Activated CD4-positive, alpha-beta T cell treated with anti-CD3 and anti-CD28 coated beads, Interleukin-2, amount 50 U/mL, for 16 hours (primary cell): ENCODE measurements at places on chromosomes 11 and 22.

GRCh38 chr11:105219269-105219668 lies 79.7 kb upstream of the CARD18 start:
- DNase-seq = no peak

DNA sequence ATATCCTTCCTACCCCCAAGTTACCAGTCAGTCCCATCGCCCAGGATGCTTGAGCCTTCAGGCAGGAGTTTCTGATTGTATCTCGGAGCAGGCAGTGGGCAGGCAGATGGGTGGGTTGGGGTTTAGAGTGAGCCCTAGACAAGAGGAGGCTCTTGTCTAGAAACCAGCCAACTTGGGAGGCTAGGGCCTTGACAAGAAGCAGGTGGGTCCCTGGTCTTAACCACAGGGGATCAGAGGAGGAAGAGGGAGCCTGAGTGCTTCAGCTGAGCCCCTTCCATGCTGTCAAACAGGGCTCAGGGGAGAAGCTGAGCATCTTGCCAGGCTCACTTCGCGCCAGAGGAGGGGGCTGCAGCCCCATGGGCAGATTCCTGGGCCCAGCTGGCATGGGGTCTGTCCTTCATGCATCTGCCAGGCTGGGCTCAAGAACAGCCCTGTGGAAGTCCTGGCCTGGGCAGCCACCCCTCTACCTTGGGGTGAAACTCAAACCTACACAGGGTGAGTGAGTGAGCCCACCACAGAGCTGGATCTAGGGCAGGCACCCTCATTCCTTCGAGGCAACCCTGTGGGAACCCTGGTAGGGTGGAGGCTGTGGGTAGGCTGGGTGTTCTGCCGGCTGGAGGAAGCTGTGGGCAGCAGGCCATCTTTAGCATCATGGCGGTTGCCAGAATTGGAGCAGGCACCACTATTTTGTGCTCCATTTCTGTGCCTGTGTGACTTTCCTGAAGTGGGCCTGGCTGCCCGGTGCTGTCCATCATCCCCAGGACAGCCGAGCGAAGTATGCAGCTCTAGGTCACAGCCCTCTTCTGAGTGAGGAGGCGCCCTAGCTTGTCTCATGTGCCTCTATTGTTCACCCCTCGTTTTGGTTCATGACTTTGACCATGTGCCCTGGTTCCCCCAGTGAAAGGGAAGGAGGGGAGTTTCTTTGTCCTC lies 108.1 kb downstream of the MORC2 start:
- DNase-seq = no peak

DNA sequence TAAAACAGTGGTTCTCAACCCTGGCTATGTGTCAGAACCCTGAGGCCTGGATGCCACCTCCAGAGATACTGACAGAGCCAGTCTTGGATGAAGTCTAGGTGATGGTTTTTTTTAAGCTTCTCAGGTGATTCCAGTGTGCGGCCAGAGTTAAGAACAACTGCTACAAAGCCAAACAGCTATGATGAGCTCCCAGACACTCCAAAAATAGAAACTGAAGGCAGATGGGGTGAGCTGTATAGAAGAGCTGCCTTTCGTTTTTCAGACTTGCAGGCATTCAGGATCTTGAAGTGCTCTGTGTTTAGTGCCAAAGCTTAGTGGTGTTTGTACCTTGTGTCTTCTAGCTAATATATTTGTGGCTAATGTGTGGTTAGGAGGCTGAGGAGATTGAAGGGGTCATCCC lies 14.2 kb downstream of the SCUBE2 start:
- DNase-seq = no peak

GRCh38 chr11:33525789-33526188 lies 174.8 kb downstream of the C11orf91 start:
- DNase-seq = no peak

GRCh38 chr22:30566125-30566524 lies 8.3 kb downstream of the GAL3ST1 start:
- no peak for DNase-seq

DNA sequence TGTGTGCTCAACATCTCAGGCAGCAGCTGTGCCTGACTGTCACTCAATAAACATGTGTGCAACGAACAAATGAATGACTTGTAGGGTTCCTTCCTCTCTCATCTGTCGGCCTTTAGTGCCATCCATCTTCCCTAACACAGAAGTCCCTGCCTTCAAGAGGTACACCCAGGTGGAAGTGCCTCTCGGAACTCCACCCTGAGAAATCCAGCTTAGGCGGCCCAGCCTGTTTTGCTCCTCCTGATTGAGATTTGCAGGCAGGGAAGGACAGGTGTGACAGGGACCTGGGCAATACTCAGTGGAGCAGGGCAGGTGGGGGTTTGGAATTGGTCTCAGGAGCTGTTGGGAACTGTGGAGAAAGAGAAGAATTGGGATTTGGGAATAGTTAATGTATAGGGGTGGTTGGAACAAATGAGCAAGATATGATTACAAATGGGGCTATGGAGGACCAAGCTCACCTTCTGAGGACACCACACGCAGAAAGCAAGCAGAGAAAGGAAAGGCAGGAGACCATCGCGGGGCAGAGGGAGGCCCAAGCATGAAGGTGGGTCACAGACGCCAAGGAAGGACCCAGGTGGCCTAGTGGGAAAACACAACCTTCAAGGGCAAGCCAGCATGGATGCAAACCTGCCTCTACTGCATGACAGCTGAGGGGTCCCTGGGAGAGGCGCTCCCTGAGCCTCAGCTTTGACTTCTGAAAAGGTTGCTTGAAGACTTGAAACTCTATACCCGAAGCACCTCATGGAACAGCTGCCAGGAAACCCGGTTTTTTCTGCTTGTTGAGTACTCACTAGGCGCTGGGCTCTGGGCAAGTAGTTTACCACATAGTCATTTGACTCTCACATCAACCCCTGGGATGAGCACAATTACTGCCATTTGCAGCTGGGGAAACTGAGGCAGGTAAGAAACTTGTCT lies 40.9 kb upstream of the ANO1 start:
- DNase-seq = no peak

- DNase-seq = no peak
Observed at GRCh38 chr11:22392561-22392960, 54.4 kb downstream of the SLC17A6 start.

DNA sequence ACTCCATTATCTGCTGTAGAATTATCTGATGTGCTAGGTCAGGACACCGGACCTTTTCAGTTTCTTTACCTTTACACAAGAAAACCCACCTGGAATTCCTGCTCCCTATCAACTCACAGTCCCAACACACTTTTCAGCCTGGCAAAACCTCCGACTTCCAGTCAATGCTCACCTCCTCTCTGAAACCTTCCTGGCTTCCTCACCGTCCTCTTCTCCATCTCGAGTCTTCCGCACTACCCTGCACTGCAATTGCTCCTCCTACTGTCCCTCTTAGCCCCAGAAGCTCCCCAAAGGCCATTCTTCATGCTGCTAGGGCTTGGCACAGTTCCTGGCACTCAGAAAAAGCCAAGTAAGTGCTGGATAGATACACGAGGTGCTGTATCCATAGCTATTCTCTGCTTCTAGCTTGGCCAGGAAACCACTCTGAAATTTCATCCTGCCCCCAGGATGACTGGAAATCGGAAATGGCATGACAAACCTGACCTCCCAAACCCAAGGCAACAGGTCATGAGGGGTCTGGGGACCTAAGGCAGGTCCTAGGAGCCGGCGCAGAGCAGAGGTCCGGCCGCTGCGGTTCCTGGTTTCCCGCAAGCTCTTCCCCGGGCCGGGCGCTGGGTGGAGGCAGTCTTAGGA lies 702 bp downstream of the SYN3 start:
- DNase-seq = no peak

DNA sequence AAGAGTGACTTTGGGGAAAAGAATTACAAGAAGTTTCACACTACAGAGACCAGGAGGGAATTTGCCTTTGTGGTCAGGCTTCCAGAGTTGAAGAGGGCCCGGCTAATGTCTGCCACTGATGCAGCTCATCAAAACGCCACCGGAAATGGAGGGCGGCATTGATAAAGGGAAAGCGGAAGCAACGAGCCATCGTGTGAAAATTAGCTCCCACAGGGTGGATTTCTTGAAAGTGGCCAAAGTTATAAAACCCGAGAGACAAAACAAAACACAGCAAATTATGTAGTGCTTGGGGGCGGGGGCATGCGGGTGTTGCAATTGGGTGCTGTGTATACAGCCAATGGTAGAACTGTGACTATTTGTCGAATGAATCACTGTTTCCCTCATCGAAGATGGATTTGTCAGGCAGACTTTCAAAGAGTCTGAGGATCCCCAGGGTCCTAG lies 113.0 kb downstream of the ADAMTS15 start:
- DNase-seq = no peak

DNA sequence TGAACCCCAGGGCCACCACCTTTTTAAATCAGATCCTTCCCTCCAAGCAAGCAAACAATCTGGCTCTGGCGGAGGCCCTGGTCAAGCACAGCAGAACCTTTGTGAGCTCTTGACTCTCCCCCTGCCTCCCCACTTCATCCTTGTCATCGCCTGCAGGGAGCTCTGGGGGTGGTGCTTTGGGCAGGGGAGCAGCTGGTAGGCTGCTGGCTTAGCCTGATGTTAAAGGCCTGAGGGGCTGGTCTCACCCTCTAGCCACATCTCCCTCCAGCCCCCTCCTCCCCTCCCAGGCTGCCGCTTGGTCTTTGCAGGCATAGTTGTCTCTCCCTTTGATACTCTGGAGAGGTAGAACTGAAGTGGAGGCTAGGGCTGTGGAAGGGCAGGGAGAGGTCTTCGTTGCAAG lies 50.9 kb downstream of the THAP12 start:
- no peak for DNase-seq

- DNase-seq = no peak
Observed at GRCh38 chr11:128915149-128915521, 24.0 kb downstream of the KCNJ5 start.

DNA sequence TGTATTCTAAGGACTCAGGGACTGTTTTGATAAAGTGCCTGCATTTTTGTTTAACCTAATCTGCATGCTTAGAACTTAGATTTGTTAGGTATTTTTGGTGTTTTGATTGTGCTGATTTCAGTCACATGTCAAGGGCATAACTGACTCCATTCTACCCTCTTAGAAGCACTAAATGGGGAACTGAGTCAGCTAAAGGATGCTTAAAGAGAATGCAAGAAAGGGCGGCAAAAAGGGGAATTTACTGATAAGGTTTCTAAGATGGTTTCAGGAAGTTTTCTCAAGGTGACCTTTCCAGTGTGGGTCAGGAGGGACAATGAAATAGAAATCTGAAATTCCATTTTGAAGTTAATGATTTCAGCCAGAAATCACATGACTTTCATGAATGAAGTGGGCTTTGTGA lies 43.0 kb downstream of the MMP20 start:
- DNase-seq = no peak

- peak; percentile 32 for DNase-seq
Observed at GRCh38 chr11:64553554-64554201, 37.3 kb upstream of the SLC22A12 start.

- DNase-seq = no peak
Observed at GRCh38 chr11:68431984-68432645, 28.4 kb upstream of the PPP6R3 start.

- DNase-seq = no peak
Observed at GRCh38 chr22:45429981-45430775, 16.7 kb downstream of the RIBC2 start.

- DNase-seq = no peak
Observed at GRCh38 chr22:38766076-38766777, 10.4 kb upstream of the SUN2 start.

GRCh38 chr11:130945896-130946295 lies 29.6 kb upstream of the SNX19 start:
- no peak for DNase-seq

GRCh38 chr22:39362932-39363331 lies 13.1 kb downstream of the SYNGR1 start:
- DNase-seq = no peak

DNA sequence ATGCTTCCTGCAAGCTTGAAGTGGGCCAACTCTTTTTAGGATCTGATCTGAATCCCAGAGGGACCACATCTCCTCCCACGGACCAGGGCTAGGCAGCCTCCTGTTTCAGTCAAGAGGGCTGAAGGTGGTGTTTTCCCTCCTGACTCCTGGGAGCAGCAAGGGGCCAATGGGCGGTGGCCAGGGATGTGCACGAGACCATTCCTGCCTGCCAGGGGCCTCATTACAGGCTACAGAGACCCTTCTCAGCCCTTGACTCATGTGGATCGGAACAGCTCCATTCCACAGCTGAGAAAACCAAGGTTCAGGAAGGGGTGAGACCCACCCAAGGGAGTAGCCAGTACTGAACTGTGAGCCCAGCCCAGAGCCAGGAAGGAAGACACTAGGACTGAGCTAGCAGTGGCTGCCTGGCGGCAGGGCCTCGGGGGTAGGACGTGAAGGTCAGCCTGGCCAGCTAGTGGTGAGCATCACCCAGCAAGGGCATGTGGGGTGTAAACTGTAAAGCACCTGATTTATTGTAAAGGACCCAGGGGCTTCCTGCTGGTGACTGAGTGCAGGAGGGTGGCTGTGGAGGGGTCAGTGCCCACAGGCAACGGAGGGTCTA lies 3.4 kb upstream of the P2RY6 start:
- DNase-seq = no peak

- DNase-seq = peak; percentile 41
Observed at GRCh38 chr22:41092847-41093411, 537 bp downstream of the EP300 start.

- DNase-seq = no peak
Observed at GRCh38 chr22:47277531-47277930, 515.1 kb downstream of the TBC1D22A start.

- no peak for DNase-seq
Observed at GRCh38 chr11:78907636-78908035, 333.0 kb upstream of the NARS2 start.

- DNase-seq = no peak
Observed at GRCh38 chr11:110086892-110087309, 6.3 kb upstream of the ZC3H12C start.

- no peak for DNase-seq
Observed at GRCh38 chr11:121767433-121767832, 314.7 kb upstream of the SORL1-AS1 start.

DNA sequence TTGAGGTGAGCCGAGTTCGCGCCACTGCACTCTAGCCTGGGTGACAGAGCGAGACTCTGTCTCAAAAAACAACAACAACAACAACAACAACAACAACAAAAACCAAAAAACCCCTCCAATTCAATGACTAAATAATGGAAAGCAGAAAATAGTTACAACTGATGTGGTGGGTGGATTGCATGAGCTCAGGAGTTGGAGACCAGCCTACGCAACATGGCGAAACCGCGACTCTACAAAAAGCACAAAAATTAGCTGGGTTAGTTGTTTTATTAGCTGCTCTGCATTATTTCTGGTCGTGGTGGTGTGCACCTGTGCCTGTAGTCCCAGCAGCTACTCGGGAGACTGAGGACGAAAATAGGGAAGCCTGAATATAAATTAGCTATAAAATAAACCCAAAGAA lies 2.6 kb upstream of the PATL1 start:
- DNase-seq = no peak

GRCh38 chr11:35662061-35662648 lies 420 bp upstream of the TRIM44 start:
- no peak for DNase-seq

DNA sequence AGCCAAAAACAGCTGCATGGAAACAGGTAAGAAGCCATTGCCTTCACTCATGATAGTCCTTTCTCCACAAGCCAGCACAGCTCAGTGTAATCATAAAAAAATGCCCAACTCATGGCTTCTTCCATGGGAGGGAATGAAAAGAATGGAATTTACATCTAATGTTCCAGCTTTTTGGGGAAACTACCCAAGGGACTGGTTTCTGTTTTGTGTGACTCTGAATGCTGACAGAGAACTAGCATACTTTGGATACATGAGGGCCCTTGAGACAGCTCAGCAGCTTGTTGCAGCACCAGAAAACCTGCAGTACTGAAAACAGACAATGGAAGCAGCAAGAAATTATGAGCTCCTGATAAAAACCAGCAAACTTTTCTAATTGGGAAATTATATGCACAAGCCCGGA lies 24.2 kb upstream of the HORMAD2 start:
- no peak for DNase-seq

GRCh38 chr11:87012089-87012488 lies 25.6 kb upstream of the TMEM135 start:
- no peak for DNase-seq

GRCh38 chr22:19529811-19530210 lies 5.6 kb upstream of the CLDN5 start:
- DNase-seq = no peak
